ENCODE measurements at places on chromosomes 12 and 14.

- no peak for DNase-seq
These were observed 16.9 kb downstream of the VPS37B start for GRCh38 chr12:122878780-122879612.

DNA sequence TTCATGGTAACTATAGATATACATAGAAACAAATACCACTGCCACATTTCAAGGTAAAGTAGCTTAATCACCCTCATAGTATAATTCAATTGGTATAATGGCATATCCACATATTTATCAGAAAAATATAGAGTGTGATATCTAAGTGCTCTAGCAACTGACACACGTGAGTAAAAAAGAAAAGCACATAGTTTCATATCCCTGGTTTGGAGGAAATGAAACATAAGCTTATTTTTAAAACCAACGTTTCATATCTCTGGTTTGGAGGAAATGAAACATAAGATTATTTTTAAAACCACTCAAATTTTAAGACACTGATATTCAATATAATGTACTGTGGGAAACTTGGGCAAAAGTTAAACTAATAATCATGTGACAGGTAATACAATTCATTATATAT is 2.1 kb downstream of the OR6C70 start:
- no peak for DNase-seq

GRCh38 chr12:93413064-93413463 is 28.7 kb downstream of the UBE2N start:
- DNase-seq, result no peak

- no peak for DNase-seq
These were observed 10.9 kb downstream of the PLEKHD1 start for GRCh38 chr14:69495341-69495921.

DNA sequence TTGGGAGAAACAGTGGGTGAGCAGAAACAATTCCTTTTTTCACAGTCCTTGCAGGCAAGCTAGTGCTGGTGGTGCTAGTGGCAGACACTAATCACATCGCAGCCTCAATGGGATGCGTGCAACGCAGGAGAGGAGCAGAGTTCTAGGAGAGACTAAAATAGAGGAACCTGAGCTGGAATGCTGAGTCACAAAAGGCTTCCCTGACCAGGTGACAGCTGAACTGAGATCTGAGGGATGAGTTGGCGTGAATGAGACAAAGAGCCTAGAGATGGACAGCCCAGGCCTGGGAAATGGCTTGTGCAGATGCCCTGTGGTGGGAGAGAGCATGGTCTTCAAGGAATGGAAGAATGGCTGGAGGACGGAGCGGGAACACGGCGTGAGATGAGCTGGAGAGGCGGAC is 25.8 kb downstream of the ACADS start:
- DNase-seq, result peak; percentile 16

- DNase-seq, result no peak
These were observed 33.4 kb upstream of the ANO6 start for GRCh38 chr12:45182511-45182910.

All from kidney tubule cell (primary cell).